ENCODE measurements at places on chromosomes 1 and 21.

GRCh38 chr1:243312952-243313634 is 57.3 kb downstream of the SDCCAG8 start:
- DNase-seq, result no peak

- no peak for DNase-seq
These were observed 263.6 kb upstream of the USP24 start for GRCh38 chr1:55478742-55479141.

- DNase-seq, result no peak
These were observed 130.5 kb downstream of the RABGAP1L start for GRCh38 chr1:174289644-174290310.

DNA sequence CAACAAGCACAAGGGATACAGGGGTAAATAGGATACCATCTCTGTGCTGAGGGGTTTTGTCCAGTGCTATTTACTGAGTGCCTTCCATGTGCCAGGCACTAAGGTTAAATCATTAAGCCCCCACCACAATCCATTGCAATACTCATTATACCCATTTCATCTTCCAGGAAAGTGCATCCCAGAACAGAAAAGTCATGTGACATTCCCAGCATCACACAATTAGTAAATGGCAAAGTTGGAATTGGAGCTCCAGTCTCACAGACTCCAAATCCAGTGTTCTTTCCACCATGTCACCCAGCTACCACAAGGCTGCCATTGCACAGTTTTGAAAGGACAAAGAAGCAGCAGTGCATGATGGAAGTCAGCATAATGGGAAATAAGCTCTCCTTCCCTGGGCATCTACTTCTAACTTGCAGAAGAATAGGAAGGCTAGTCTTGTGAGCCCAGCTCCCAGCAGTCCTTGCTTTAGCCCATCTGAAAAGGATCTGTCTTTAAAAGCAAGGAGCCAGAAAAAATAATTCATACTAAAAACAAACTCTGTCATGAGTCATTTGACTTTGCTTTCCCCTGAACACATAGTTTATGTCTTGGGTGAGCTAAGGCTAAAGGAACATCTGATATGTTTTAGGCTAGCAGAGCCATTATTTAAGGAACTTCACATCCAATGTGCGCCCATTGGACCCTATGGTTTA is 111.4 kb upstream of the HOOK1 start:
- DNase-seq, result no peak

DNA sequence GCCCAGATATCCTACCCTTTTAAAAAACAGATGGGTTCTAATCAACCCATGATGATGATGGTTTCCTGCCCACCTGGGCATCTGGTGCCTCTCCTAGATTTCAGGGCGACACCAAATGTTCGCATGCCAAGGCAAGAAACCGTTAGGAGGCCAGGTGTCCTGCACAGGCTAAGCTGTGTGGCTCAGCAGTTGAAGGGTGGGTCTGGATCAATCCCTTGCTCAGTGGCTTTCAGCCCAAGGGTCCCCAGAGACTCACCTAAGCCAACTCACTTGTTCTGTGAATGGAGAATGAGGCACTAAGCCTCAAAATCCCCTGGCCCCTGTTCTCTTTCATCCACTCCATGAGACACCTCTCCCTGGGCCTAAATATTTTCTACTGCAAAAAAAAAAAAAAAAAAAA is 169.1 kb upstream of the EDN2 start:
- DNase-seq, result peak; percentile 3
